GM20000 (cell line): ENCODE measurements at places on chromosomes 4 and X.
A peak's percentile ranks its signal among the peaks of the same experiment; 100 is the strongest.

- no peak for DNase-seq
These were observed 5.2 kb downstream of the DDX3X start for GRCh38 chrX:41339148-41339547.

- DNase-seq: peak; percentile 81
These were observed at the start of gene SAT1 for GRCh38 chrX:23782863-23783588. Gene SAT1 (plus strand): TSS chrX:23783173. CDS start chrX:23783352, 179 bp downstream.

- no peak for DNase-seq
These were observed 42.0 kb downstream of the APELA start for GRCh38 chr4:164918956-164919355.

DNA sequence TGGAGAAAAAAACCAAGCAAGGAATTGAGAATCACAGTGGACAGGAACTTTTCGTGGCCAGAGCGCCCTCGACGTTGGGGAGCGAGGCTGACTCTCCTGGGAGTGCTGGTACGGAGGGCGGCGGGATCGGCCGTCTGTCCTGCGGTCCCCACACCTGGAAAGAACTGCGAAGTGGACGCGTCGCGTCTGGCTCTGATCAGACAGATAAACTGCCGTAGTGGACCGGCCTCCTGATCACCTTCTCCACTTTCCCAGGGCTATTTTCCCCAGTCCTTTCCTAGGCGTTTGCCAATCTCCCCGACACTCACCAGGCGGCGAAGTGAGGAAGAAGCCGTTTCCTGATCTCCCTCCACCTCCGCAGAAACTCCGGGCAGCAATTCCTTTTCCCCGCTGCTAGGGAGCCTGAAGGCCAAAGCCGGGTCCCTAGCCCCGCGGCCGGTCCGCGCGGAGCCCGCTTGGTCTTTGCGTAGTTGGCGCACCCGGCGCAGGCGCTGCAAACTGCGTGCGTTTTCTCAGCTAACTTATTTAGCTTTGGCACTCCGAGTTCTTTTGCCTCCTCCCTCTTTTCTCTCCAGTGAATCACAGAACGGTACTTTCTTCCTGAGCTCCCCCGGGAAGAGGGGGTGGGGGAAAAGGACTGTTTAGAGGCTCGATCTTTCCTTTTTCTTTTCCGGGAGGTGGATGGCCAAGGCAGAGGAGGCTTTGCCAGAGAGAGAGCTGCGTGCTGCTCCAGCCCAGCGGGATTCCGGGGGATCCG is at the start of gene ARSJ:
Gene ARSJ, minus strand, starts transcription at position 500 of the 757 bp plus-strand sequence. CDS start 813 bp downstream, outside the sequence.
- no peak for DNase-seq

DNA sequence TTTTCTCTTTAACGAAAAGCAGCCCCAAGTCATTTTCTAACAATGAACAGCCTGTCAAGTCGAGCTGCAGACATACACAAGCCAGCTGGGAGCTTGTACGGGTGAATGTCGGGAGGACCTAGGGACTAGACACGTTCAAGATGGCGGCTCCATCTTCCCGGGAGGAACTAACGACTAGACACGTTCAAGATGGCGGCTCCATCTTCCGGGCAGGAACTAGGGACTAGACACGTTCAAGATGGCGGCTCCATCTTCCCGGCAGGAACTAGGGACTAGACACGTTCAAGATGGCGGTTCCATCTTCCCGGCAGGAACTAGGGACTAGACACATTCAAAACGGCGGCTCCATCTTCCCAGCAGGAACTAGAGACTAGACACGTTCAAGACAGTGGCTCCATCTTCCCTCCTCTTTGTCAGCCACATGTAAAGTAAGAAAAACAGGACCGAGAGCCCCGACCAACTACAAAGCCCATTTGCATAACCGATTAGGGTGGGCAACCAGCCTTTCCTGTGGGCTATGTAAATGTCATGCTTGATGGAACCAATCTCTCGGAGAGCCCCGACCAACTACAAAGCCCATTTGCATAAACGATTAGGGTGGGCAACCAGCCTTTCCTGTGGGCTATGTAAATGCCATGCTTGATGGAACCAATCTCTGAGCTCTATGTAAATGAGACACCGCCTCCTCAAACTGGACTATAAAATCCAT is 175.5 kb downstream of the DHRSX start:
- no peak for DNase-seq

GRCh38 chr4:111628437-111628836 is 516.8 kb upstream of the FAM241A start:
- no peak for DNase-seq

DNA sequence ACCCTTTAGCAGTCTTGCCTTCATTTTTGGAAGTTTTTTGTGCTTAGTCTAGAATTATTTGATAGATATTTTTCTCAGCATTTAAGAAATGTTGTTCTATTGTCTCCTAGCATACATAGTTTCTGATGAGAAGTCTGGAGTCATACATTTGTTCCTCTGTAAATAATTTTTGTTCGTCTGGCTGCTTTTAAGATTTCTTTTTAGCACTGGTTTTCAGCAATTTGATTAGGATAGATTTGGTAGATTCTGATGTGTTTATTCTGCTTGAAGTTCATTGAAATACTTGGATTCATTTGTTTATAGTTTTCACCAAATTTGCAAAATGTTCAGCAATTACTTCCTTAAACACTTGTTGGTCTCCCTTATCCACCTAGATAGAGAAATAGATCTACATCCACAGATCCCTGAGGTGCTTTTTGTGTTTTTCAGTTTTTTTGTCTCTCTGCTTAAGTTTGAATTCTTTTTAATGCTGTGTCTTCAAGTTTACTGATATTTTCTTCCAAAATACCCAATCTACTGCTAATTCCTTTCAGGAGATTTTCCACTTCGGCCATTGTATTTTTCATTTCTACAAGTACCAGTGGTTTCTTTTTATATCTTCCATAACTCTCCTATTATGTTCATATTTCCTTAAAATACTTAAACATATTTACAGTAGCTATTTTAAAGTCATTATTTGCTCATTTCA is 64.9 kb downstream of the ABLIM2 start:
- DNase-seq: no peak

DNA sequence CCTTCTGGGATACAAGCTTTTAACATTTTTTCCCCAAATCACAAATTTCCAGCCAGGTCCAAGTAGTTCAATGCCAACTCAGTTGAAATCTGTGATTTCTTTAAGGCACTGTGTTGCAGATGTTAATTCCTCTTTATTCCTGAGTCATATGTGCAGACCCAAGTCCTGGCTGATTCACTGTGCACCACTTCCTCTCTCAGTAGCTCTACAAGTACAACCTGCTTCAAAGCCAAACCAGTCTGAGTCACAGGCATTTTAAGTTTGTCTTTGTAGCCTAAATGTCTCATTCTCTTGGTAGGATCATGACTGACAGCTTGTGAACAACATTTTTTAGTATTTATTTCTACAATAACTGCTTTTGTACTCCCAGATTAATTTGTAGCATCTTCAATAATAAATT is 165.6 kb upstream of the S100G start:
- DNase-seq: no peak

- no peak for DNase-seq
These were observed 47.6 kb upstream of the NEUROG2 start for GRCh38 chr4:112563431-112564200.

DNA sequence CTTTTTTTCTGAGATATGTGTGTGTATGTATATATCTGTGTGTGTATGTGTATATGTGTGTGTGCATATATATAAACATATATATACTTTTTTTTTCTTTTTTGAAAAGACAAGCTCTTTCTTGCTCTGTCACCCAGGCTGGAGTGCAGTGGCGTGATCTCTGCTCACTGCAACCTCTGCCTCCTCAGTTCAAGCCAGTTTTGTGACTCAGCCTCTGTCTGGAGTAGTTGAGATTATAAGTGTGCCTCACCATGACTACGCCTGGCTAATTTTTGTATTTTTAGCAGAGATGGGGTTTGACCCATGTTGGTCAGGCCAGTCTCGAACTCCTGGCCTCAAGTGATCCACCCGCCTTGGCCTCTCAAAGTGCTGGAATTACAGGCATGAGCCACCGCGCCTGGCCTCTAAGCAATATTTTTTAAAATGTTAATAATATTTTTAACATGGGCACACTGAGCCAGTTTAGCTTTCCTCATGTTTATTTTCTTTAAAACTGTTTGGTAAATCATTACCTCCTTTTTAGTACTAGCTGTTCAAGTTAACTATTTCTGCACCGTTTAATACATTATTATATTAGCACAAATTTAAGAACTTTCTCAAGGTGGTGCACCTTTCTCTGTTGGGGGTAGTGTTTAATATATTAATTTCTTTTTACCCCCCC is 33.3 kb downstream of the BBS12 start:
- DNase-seq: no peak

DNA sequence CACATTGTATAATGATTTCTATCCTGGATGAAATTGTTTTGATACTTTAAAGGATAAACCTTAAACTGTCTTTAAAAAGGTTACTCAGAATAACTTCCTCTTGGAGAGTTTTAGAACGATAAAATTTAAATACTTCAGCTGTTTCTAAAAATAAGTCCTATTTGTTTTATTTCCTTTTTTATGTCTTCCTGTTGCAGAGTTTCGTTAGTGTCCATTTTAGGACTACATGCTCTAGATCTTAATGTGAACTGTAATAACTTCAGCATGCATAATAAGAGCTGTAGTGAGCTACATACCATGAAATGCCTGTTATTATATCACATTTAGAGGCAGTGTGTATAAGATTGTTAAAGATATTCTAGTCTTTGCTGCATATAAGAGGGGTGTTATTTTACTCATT is 14.6 kb downstream of the ATP10D start:
- DNase-seq: no peak

DNA sequence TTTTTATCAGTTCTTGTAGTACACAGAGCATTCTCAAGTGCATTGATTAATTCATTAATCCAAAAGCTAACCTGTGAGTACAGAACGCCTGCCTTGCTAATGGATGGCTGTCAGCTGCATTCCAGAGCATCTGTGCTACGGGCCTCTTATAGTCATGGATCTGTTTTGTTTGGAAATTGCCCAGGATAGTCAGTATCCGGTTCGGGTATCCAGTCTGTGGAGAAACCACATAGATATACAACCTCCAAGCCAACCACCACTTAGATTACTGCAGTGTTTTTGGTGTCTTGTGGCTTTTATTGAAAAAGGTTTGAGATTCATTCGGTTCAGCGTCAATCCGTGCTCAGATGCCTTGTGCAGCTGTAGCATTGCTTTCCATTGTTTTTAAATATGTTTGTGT is 4.0 kb downstream of the LAP3 start:
- DNase-seq: no peak

DNA sequence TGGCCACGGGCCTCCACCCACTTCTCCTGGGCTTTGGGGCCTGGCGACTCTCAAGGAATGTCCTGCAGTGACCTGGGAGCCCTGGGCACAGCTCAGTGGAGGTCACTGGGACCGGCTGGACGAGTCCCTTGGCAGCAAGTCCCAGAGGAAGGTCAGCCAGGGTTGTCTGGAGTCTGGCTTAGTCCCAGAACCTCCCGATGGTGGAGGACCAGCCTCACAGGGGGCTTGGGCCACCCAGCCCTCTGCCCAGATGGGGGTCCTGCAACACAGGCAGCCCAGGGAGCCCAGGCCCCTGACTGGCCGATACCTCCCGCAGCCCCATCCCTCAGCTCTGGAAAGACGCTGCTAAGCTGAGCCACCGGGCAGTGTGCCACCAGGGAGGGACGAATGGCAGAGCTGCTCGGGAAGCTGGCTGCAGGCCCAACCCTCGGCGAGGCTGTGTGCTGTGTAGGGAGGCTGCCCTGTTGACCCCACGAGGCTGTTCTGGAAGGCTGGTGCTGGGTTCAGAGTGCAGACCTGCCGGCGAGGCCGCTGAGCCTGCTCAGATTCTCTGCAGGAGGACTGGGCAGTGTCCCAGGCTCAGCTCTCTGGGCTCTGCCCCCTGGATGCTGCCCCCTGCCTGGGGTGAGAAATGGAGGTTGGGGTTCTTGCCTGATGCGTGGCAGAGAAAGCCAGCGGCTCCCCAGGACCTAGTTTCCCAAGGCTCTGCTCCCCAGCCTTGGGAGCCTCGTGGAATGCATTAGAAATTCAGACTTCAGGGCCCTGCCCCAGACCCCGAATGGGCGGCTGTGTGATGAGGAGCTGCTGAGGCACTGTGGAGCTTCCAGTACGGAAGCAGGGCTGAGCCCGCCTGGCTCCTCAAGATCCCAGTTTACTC is 61.7 kb downstream of the ADRA2C start:
- DNase-seq: no peak

DNA sequence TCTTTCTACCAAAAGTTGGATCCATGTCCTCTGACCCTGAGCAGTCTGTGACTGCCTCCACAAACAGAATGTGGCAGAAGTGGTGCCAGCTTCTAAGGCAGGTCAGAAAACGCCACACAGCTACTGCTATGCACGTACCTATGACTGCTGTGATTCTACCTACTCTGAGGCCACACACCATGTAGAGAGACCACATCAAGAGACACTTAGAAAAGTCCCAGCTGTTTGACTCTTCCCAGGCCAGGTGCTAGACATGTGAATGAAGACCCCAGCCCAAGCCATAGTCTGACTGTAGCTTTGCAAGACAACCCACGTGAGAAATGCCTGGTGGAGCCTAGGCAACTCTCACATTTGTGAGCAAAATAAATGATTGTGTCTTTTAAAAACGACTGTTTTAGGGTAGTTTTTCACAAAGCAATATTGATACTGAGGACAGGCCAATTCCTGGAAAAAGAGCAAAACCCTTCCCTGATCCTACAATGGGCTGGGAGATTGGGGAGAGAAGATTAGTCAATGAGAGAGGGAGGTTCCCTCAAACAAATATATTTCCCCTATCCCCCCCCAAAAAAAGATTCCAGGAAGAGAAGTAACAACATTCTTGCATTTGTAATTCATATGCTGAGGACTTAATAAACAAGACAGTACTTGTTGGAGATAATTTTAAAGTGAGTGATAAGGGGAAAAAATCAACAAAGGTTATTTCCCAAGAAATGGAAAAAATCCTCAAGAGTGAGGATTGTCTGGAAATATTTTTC is 33.3 kb downstream of the FRYL start:
- DNase-seq: no peak

GRCh38 chr4:3226467-3226866 is 22.5 kb upstream of the MSANTD1 start:
- no peak for DNase-seq

DNA sequence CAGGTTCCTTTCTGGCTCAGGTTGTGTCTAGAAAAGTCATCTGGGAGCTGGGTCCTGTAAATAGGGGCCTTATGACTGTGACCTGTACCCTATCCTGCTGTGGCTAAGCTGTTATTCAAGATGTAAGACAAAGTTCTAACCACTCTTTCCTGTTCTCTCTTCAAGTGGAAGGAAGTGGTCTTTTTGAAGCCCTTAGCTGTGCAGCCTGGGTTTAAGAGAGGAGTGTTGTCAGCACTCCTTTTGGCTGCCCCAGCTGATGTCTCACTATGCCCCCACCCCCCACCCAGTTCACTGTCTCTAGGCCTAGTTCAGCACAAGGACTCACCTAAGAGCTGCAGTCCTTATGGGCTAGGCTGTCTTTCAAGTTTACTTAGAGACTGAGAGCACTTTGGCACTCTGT is 1069.5 kb downstream of the FAM133A start:
- no peak for DNase-seq

DNA sequence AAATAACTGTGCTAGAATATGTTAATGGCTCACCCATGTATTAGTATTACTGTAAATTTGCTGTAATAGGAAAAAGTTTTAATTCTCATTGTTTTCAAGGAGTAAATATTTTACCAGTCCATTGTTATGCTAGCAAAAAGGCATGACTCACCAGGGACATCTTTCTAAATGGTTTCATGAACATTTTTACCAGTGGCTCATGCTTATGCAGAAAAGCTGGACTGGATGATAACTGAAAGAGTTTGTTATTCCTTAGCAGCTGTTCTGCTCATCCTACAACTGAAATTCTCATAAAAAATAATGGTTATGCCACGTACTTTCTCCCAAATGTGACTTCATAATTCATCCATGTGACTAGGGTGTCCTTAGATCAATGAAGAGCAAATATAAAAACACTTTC is 111.9 kb upstream of the PCDH18 start:
- DNase-seq: no peak
